SJCRH30 (cell line): ENCODE measurements at places on chromosomes 2 and 18. TPM values are rescaled to one million over a fixed set of nuclear protein-coding genes. Genes with fewer than 3 reads are reported as not detected.

- peaks cover 6% of the 10 kb centered on the region; the same call in 1 of the 2 replicates for H3K4me1 ChIP-seq
- no peaks in the 10 kb centered on the region for H3K27me3 ChIP-seq
- no peak overlapping the region for H3K27ac ChIP-seq
- H3K4me3 ChIP-seq: no peak overlapping the region
- no peak for DNase-seq
- H3K36me3 ChIP-seq: no peaks in the 10 kb centered on the region
Measured at GRCh38 chr2:203637471-203638167, 68.8 kb upstream of the CD28 start.

DNA sequence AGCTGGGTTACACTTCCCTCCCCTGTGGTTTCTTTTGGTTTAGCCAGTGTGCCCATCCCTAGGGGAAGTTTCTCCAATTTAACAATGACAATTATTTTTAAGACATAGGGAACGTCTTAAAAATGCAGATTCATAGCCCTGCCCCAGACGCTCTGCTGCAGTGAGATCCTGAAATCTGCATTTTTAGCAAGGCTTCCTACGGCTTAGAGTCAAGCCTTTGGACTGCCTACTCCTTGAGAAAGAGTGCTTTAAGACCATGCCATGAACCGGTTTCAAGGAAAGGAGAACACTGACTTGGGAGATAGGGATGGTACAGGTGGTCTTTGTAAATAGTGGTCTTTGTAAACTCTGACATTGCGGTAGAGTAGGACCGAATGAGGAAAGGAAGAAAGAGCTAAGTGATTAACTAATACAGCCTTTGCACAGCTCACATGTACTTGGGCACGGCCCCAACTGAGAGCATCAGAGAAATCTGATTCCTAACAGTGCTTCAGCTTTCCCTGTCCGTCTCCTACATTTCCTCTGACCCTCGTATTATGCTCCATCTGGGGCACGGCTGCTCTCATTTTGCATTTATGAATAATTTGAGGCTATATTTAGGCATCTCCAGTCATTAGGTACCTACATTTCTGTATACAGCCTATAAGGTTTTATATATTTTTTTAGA is 217.6 kb upstream of the TANK start:
- peak; percentile 15 for DNase-seq
- H3K27ac ChIP-seq: no peak overlapping the region
- H3K4me3 ChIP-seq: no peak overlapping the region
- H3K27me3 ChIP-seq: no peaks in the 10 kb centered on the region

DNA sequence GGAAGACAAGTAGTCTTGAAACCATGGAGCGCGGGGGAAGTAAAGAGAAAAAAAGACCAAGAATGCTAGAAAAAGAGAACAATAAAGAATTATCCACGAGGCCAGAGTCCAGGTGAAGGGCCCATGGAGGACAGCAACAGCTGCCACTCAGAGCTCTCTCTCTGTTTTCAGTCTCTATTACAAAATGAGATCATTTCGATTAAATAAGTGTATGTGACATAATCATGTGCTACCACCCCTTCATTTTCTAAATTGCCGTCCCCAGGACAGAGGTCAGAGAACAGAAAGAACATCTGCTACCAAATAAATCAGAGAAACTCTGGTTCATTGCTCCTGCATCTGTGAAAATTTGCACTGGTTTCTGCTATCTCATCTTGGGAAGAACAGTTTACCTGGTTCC is 838.7 kb downstream of the RNF144A start:
- H3K27ac ChIP-seq: no peak overlapping the region
- DNase-seq: peak; percentile 6
- H3K36me3 ChIP-seq: no peaks in the 10 kb centered on the region
- H3K4me1 ChIP-seq: no peaks in the 10 kb centered on the region

Gene UGT1A4
- total RNA-seq: not detected in 2 replicates

Gene RAB6D
- total RNA-seq: not detected in 2 replicates

GRCh38 chr2:230874876-230875275 is 10.1 kb downstream of the ITM2C start:
- no peak overlapping the region for H3K4me3 ChIP-seq
- H3K4me1 ChIP-seq: peaks cover 23% of the 10 kb centered on the region
- H3K27me3 ChIP-seq: peaks cover 10% of the 10 kb centered on the region; the same call in 1 of the 2 replicates
- H3K36me3 ChIP-seq: no peaks in the 10 kb centered on the region
- no peak for DNase-seq
- no peak overlapping the region for H3K27ac ChIP-seq
